ENCODE measurements at places on chromosomes 1 and 21. TPM values are rescaled to one million over a fixed set of nuclear protein-coding genes. Genes with fewer than 3 reads are reported as not detected.

DNA sequence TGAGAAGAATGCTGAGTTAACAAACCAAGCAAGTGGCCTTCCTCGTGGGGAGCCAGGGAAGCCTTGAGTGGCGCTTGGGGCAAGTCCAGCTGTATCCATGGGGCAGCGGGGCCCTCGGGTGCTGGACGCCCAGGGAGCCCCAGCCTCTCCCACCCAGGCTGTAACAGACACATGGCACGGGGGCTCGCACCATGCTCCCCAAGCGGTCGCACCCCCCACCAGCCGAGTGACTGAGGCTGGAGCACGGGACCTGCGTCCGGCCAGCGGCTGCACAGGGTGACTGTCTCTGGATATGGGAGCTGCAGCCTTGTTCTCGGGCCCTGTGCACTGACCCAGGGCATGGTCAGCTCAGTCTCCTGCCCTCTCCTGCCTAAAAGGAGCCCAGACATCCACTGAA is 53.9 kb upstream of the ACTRT2 start:
- DNase-seq = no peak

DNA sequence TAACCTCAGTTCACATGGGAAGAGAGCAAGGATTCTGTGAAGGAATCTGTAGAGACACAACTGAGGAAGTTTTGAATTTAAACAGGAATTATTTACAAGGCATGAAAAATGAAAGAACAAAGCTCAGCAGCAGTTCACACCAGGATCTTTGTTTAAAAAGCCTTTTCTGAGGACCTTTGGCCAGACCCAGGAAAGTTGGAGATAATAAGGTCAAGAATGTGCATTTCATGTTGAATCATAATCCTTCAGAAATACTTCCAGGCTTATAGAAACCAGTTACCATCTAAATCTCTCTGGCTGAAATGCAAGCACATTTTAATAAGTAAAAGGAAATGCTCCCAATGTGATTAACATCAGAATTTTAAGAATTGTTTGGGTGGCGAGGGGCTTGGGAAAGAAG is 2.7 kb downstream of the CLIC6 start:
- DNase-seq = no peak

DNA sequence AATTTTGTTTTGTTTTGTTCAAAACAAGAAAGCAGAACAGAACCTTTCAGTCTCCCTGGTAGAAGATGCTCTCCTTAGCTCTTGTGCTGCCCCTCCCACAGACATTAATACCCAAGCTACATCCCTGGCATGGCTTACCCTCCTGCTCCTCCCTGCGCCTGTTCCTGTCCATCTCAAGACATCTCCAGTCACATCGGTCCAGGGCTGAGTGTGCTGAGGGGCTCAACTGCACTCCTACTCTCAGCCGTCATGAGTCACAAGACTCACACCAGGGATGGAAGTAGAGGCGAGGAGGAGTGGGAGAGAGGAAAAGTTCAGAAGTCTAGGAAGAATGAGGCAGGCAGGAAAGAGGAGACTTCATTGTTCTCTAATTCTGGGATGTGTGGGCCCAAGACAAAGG is 9.2 kb upstream of the TACSTD2 start:
- DNase-seq = no peak

GRCh38 chr1:48978413-48978812 is 201.7 kb upstream of the BEND5 start:
- DNase-seq = no peak

DNA sequence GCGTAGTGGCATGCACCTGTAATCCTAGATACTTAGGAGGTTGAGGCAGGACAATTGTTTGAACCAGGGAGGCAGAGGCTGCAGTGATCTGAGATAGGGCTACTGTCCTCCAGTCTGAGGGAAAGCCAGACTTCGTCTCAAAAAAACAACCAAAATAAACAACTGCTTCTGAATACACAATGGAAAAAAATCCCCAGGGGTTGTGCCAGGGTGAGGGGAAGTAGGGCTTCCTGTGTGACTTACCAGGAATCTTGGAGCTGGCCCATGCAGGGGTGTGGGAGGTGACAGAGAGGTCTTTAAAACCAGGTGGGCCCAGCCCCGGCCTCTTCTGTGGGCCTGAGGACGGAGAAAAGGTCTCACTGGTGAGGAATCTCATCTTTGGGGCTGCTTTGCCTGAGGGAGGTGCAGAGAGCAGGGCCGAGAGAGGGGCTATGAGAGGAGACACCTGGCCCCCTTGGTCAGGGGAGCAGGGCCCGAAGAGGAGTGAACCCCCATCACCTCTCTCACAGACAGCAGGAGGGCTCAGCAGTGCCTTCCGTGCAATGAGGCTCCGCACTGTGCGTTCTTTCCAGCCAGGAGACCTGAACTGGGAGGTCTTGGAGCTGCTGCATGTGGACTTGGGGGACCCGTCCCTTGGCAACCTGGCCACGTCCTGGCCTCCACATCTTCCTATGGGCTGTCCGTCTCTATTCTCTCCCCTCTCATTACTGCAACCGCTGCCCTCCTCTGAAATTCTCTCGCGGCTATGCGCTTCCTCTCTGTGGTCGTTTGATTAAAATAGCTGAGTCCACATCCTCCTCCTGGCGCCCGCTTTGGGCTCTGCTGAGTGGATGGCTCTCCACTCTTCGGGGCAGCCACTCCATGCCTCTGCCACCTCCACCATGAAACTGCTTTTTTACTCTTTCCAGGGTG is 10.7 kb downstream of the PLA2G5 start:
- no peak for DNase-seq

DNA sequence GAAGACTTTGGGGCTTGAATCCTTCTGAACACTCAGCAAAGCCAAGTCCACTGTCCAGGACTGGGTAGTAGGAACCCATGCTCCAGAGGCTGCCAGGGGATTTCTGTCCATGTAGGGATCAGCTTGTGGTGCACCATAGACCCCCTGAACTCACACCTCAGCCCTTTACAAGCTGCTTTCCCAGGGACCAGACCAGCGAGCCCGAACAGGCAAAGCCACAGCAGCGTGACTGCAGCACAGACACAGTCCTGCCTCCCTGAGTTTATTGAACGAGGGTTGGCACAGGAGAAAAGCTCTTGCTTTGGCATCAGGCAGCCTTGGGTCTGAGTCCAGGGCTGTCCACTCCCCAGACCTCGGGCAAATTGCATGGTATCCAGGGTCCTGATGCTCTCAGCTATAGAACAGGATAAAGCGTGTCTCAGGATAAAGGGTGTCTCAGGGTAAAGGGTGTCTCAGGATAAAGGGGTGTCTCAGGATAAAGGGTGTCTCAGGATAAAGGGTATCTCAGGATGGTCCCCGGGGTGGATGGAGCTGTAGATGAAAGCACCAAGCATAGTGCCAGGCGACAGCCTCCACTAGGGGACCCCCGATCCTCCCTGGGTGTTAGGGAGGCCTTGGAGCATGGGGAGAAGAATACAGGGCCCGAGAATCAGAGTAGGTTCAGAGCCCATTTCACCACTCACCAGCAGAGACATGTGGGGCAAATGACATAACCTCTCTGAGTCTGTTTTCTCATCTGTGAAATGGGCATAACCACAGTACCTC is 648.8 kb downstream of the NPHP4 start:
- DNase-seq = no peak

KIF26B gene
- total RNA-seq = 0.02 TPM

DNA sequence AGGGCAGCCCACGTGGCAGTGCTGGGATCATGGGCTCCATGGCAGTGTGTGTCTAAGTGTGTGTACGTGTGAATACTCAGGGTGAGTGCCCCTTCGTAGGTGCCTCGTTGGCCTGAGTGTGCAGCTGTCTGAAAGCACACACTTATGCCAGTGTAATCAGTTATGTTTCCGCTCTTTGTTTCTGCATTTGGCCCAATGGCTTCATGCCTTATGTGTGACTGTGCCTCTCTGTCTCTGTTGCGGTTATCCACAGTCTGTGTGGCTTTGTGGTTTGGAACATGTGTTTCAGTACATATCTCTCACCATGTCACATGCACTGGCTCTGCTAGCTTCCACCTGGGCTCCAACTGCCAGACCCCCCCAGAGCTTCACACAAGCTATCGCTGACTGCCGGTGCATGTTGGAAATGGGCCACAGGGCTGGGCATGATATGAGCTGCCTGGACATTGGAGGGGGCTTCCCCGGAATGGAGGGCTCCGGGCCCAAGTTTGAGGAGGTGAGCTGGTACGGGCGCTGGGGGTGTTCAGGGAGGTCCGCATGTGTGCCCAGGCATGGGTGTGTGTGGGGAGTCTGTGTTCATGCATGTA is 70.3 kb upstream of the TINAGL1 start:
- DNase-seq = no peak

GRCh38 chr21:27678511-27678910 is 711.6 kb upstream of the ADAMTS5 start:
- DNase-seq = no peak

- DNase-seq = no peak
Observed at GRCh38 chr1:32991819-32992488, 27.3 kb upstream of the RNF19B start.

- DNase-seq = peak; percentile 56
Observed at GRCh38 chr1:21262293-21263051, 27.8 kb downstream of the ECE1 start.

CD53 gene
- 79.5 TPM for total RNA-seq

DNA sequence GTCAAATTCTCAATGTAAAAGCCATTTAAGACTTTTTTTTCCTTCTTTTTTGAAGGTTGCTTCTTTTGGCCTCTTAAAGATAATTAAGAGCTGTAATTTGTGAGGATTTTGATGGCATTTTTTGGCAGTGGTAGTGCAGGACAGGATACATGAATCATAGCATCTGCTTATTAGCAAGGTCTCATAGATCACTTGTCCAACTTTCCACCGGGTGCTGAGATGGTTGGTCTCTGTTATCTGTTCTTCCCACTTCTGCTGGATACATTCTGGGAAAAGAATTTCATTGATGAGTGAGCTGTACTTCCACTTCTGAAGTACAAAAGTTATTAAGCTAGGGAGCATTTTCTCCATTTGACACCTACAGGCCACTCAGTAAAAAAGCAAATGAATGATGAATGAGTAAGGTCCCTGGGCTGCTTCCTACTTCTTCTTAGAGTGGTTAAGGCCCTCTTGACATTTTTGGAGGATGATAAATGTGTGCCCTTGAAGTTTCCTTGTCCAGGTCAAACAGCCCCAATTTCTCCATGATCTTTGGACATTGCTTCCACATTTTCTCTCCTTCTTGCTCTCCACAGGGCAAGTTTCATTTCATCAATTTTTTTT is 100.6 kb downstream of the ROR1 start:
- no peak for DNase-seq

- DNase-seq = peak; percentile 67
Observed at GRCh38 chr1:67558449-67559193, 126.4 kb upstream of the GADD45A start.

DNA sequence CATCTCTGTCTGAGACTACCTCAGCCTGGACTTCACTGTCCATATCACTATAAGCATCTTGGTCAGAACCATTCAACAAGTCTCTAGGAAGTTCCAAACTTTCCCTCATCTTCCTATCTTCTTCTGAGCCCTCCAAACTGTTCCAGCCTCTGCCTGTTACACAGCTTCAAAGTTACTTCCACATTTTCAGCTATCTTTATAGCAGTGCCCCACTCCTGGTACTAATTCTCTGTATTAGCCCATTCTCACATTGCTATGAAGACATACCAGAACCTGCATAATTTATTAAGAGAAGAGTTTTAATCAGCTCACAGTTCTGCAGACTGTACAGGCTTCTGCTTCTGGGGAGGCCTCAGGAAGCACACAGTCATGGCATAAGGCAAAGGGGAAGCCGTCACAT is 15.7 kb upstream of the DPH5 start:
- DNase-seq = no peak

DNA sequence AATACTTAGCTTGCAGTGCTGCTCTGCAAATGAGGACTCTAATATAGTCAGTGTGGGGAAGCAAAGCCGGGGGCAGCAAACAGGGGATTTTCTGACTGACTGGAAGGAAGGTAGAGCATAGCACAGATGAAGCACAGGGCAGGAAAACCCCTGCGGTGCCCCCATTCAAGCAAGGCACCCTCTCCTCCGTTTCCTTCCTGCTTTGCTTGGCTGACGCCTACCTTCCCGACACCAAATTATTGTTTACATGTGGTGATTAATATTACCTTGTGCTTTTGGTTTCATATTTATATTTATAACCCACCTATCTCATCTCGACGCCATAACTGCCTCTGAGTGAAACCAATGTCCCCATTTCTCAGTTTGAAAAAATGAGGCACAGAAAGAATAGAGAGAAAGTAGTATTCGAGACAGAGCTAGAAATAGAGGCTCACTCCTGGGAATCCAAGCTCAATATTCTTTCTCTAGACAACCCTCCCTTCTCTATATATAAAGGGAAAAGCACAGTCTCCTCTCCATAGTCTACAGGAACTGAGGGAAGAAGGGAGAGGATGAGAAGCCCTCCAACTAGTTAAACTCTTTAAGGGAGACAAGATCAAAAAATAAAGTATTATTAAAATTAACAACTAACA is 41.3 kb downstream of the PIK3C2B start:
- DNase-seq = no peak

GRCh38 chr1:248847956-248848561 is 10.0 kb downstream of the ZNF672 start:
- no peak for DNase-seq

- no peak for DNase-seq
Observed at GRCh38 chr1:183124259-183124658, 61.8 kb upstream of the LAMC2 start.

FLG2 gene
- not detected for total RNA-seq

GRCh38 chr1:214280386-214281020 is 456 bp upstream of the SMYD2 start:
- peak; percentile 39 for DNase-seq

DNA sequence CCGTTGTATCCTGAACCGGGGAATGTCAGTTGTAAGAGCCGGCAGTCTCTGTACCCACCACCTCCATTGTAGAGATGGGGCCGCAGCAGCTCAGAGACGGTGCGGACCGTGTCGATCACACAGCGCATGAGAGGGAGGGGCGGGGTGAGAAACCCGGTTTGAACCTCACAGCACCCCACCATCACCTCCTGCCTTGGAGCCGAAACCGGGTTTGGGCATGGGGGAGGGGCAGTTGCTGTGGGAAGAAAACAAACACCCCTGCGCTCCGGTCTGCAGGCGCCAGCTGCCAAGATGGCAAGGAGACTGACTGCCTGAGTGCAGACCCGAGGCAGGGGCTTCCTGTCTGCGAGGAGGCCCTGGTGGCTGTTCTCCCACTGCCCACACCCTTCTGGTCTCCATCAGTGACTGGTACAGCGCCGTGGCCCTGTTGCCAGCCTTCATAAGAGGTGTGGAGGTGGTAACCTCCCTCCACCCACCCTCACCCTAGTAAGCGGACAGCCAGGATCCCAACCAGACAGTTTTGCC is 69.2 kb upstream of the SSBP3 start:
- DNase-seq = no peak
